Activated T-helper 9 cell treated with anti-CD3 and anti-CD28 coated beads, Interleukin-2, amount 50 U/mL, for 16 hours (primary cell): ENCODE measurements at places on chromosomes 16 and 17.

DNA sequence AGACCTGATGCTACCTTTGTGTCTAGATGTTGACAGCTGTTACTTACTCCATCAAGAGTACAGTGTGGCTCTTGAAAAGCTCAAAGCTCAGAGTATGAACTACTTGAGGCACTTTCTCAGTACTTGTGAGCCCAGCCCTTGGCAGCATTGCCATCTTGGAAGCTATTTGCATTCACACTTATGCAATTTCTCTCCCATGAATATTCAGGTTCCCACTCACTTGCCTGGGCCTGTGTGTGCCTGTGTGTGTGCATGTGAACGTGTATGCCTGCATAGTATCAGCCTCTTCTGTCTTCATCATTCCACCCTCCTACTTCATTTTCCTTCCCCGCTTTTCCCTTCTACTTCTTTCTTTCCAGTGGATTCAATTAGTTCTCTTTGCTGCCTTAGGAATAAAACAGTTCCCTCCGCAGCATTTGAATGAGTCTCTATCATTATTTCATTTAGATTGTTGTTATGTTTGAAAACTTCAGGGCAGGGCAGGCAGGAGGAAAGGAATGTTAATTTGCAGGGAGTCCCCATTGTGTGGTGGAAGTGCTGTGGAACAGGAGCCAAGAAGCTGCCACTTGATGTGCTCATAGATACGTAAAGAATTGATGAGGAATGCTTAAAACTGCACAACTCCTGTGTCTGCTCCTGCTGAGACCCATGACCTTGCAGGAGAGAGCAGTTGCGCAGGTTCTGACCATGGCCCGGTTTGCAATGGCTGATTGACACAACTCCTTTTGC, 58.9 kb downstream of the HS3ST4 start:
- DNase-seq: no peak

- no peak for DNase-seq
These were observed 474 bp downstream of the CBX8 start for GRCh38 chr17:79796444-79796762.

DNA sequence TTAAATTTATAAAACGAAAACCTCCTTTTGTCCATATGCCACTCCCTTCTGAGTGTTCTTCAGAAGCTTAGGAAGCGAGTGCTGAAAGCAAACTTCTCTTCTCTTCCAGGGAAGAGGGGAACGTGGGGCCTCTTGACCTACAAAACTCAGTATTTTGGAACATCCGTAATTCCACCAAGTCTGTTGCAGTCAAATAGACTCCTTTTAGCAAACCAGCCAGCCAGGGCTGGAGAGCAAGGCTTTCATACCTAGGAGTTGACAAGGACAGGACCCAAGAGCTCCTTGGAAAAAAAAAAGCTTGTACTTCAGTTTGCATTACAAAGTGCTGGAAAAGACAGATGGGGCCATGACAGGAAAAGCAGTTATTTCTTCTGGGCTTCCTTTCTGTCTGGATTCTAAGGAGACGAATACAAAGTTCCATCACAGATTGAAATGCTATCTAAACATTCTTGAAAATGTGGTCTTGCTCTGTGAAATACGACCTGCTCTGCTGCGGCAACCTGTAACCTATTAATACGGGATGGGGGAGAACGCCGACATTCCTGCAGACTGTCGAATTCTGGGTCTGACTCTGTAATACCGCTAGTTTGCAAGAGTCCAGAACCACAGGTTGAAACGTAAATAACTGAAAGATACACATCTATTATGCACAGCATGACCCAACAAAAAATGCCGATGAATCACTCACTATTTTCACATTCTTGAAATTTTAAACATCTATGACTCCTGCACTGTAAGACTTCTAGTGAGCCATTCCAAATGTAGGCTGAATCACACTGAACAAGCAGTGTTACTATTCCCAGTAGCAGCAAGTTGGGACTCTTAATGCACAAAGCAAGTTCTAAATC, 20.6 kb downstream of the VPS53 start:
- no peak for DNase-seq

GRCh38 chr17:32586666-32587065, 99.9 kb downstream of the CDK5R1 start:
- DNase-seq: no peak

GRCh38 chr17:48608494-48608834, 2.4 kb downstream of the HOXB7 start:
- no peak for DNase-seq
